Hematopoietic multipotent progenitor cell treated with erythropoietin and hydrocortisone succinate and interleukin-3 and kit ligand, for 8 days (in vitro differentiated cells): ENCODE measurements at places on chromosomes 3 and 15.

GRCh38 chr15:27486051-27486450 is 515.1 kb downstream of the GABRG3 start:
- no peak for DNase-seq

DNA sequence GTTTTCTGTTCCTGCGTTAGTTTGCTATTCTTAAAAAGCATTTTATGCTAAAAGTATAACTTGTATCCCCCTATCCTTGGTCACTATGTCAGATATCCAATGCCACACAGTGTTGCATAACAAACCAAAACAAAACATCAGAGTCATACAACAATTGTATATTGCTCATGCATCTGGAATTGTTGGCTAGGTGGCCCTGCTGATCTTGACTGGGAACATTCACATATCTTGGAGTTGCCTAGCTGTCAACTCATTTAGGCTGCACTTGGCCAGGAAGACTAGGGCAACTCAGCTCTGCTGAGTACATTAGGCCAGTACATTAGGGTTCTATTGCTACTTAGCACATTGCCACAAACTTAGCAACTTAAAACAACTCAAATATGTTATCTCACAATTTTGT is 706.5 kb upstream of the UBE2E2 start:
- no peak for DNase-seq

DNA sequence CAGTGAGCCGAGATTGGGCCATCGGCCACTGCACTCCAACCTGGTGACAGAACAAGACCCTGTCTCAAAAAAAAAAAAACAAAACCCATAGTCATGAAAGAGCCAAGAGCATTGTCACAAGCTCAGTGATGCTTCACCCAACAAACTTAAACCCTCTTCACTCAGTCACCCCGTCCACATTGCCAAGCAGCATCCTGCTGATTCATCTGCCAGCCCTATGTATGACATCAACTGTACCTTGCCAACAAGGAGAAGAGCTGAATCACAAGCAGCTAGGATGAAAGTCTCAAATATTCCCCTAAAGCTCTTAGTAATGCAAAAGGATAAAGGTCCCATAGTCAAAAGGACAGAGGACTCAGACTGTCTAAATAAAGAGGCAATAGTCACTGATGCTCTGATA is 90.0 kb downstream of the ANO10 start:
- DNase-seq: no peak

DNA sequence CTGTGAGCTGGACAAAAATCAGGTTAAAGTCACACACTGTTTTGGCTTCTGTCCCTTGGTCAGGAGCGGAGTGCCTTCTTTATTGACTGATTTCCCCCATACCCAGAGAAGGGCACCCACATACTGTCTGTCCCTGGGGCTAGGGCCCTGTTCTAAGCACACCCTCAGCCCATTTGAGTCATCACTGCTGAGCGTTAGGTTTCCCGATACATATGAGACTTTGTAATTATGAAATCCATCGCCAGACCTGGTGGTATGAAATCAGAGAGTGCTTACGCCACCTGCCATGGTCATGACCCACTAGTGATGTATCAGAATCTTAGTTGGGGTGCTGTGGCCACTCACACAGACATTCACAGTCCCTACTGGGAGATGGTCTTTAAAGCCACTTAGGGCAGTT is 96.8 kb downstream of the CHDH start:
- DNase-seq: no peak

DNA sequence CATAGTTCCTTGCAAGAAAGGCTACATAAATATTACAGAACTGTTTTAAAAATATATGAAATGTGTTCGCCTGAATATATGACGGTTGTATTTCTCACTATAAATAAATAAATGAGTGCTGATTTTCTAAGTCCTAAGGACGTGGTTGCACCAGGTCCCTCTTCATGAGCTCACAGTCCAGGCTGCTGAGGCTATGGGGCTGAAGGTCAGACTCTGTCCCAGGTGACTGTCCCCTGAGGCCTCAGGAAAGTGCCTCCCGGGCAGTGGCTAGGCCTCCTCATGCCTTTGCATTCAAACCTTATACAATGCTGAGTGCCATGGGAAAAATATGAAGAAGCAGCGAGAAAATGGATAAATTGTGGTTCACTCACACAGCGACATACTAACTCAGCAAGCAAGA is 43.5 kb upstream of the SSR3 start:
- DNase-seq: no peak

DNA sequence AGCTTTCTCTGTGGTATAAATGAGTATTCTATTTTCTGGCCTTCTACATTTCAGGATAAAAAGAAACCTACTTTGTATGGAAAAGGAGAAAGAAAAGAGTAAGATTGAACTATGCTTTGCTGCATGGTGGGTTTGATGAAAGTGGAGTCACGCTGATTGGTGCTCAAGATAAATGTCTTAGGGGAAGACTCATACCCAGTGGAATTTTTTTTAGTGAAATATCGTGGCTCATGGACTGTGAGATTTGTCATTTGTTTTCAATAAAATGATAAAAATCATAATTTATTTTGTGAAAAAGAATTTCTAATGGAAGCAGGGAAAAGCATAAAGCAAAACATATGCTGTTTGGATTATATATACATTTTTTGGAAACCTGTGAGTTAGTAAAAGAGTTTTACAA is 292.5 kb downstream of the ZPLD1 start:
- no peak for DNase-seq

- DNase-seq: no peak
Measured at GRCh38 chr3:39505866-39506742, 38.6 kb downstream of the MOBP start.

GRCh38 chr3:42807929-42808328 is 1.3 kb upstream of the ACKR2 start:
- no peak for DNase-seq

- no peak for DNase-seq
Measured at GRCh38 chr3:56219894-56220805, 248.1 kb downstream of the ERC2 start.

DNA sequence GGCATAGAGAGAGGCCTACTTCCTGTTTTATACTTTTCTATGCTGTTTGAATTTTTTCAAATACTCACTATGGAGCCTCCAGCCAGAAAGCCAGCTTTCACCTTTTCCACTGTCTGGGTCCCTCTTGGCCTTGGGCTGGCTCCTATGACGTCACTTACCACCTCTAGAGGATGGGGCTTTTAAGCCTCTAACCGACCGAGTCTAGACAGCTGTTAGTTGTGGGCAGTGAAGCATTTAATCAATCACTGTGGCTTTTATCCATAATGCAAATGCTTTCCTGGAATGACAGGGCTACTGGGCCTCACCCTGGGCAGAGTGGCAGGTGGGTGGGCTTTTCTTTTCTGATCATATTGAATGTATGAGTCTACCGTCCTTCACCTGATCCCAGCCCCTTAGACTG is 61.9 kb downstream of the LRRK1 start:
- no peak for DNase-seq

DNA sequence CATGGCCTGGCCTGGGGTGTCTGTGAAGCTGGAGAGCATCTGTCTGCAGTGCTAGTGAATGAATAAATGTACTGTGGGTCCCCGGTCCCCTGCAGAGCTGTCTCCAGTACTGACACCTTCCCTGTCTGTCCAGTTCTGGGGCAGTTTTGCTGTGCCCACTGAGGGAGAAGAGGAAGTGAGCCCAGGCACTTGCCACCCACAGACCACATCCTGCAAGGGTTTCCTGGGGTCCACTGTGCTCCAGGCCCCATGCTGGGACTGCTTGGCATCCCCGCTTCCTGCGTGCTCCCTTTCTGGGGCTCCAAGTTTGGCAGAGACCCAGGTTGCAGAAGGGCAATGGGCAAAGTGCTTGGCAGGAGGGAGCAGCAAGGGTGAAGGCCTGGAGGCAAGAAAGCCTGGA is 4.9 kb upstream of the SLC6A6 start:
- DNase-seq: no peak

DNA sequence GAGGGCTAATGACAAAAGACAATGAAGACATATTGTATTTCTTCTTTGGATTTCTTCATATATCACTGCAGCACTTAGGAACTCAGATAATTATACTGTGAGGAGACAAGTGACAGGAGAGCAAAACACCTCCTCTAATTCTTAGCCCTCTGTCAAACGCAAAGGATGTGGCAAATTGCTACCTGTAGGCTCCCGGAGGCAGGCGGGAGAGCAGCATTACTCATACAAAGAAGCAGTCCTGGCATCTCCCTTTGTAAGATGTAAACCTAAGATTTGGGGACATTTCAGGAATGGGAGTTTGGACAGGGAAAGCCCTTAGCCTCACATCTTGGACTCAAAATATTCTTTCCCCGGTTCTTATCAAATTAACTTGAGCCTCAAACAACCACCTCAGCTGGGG is 460.8 kb downstream of the SOX2 start:
- DNase-seq: no peak

GRCh38 chr3:127590282-127590592 is 296 bp downstream of the TPRA1 start:
- no peak for DNase-seq

- DNase-seq: no peak
Measured at GRCh38 chr3:156253150-156253549, 132.8 kb downstream of the KCNAB1 start.

DNA sequence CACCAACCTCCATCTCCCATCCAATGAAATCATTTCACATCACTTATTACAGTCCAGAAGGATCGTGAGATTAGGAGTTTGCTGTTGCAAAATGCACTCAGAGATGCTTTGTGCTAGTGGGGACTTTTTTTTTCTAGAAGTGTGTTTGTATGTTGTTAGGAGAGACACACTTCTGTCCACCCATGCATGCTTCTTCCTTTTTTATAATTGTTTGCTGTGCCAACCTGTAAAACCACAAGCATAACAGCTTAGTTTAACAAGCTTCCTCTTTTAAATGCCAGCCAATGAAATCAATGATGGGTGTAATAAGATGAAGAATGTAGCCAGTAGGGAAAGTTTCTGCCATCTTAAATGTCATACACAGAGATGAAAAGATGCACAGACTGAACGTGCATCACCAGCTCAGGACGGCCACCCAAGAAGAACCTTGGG is 305.6 kb upstream of the STT3B start:
- DNase-seq: peak; percentile 31

DNA sequence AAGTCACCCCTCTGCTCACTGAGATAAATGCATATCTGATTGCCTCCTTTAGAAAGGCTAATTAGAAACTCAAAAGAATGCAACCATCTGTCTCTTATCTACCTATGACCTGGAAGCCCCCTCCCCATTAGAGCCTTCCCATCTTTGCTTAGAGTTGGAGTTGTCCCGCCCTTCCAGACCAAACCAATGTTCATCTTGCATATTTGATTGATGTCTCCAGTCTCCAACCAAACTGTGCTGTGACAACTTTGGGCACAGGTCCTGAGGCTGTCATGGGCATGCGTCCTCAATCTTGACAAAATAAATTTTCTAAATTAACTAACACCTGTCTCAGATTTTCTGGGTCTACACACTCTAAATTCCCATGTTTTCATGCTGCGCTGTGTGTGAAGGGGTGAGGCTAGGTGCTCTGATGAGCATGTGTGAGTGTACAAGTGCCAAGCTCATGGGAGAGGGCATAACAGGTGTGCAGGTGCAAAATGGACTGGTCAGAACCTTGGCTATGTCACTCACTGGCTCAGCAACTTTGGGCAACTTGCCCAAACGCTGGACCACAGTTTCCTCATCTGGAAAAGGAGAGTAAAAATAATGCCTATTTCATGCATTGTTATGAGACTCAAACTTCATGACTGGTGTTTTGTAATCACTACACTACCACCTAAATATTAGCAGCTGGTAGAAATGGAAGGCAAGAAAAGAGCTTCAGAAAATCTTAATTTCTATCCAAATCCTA is 7.2 kb downstream of the DAPK2 start:
- no peak for DNase-seq

- peak; percentile 81 for DNase-seq
Measured at GRCh38 chr3:112111785-112112402, 21.2 kb downstream of the GCSAM start.

- no peak for DNase-seq
Measured at GRCh38 chr3:59593380-59593779, 543.6 kb upstream of the CFAP20DC start.

DNA sequence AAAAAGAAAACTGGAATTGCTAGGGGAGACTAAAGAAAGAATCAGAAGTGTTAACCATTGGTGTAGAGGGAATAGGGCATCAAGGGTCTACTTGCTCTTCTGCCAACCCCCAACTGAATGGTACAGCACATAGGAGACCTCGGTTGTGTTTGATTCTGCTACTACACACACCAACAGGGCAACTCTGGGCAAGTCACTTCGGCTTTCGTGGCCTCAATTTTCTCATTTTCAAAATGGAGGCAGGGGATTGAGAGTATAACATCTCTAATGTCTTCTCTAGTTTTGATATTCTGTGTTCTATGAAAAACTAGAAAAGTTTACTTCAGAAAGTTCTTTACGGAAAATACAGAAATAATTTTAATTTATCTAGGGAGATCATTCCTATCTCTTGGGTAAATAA is 120.3 kb upstream of the PHLDB2 start:
- no peak for DNase-seq

GRCh38 chr3:150703299-150703755 is 393 bp downstream of the ERICH6 start:
- DNase-seq: peak; percentile 37

DNA sequence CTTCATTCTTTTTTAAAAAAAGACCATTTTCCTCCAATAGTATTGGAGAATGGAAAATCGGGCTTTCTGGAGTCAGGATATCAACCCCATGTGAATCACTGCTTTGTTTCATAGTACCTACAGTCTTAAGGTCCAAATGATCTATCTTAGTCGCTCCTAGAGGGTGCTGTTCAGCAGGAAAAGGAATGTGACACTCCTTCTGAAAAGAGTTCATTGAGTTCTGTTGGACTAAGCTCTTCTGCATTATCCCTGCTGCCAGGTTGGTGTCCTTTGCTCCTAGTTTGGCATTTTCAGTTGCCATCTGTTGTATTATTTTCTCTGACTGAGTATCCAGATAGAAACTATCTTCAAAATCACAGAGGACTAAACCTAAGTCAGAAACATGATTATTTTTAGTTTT is 57.2 kb downstream of the POLQ start:
- no peak for DNase-seq

DNA sequence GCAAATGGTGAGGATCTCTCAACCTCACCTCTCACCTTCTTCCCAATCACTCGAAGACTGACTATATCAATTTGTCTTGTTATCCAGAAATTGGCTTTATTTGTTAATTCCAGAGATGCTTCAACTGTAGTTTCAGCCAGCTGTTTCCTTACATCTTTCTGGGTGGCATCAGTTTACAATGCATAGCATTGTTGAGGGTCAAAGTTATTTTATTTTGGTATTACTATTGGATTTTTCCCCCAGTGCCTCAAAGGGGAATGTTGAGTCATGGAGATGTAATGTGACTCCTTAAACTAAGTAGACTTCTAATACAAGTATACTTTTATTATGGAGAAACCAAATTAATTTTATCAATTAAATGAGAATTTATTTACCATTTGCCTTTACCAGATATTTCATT is 351.6 kb downstream of the TIGIT start:
- no peak for DNase-seq

DNA sequence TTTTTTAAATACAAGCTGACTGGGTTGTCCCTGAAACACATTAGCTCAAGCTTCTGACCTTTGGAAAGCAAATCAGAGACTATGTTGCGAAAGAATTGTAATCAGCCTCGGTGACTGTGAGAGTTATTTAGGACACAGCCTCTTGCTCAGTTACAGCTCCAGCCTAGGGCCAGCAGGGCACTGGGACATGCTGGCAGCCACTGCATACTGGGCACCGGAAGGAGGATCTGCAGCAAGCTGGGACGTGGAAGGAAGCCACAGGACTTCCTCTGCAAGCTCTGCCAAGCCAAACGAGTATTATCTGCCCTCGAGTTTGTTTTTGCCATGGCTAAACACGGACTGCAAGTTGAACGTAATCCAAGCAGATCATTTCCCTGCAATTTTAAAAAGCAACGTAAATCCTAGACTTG is 24.4 kb upstream of the COPG1 start:
- peak; percentile 74 for DNase-seq
